ENCODE measurements at places on chromosomes 7 and 10.

DNA sequence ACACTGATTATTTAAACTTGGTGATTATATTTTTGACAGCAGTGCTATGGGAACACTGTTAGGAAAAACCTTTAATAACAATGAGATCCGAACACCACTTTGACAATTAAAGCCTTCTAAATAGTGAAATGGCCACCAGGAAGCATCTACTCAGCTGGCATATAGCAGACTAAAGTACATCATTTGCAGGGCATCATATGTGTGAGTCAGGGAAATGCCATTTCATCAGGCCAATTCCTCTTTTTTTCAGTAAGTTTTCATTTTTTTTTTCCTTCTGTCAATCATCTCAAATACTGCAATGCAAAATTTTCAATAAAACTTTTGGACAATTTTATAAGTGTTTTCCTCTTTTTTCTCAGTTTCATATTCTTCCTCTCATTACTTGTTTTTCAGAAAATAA lies 521.4 kb upstream of the SEMA3D start:
- no peak for DNase-seq

DNA sequence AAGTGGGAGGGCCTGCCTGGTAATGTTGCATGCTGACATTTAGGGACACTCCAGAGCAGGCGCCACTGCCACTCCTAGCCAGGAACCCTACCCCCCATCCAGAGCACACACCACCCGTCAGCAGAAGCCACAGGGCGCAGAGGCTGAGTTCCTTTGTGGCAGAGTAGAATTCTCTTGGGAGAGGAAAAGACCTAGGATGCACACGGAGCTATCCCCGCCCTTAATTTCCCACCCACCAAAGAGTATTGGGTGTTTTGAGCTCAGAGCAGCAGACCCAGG lies 702 bp upstream of the INSYN2A start:
- no peak for DNase-seq

- DNase-seq = no peak
Observed at GRCh38 chr7:128939075-128939860, 1.5 kb downstream of the IRF5 start.

GRCh38 chr10:74862625-74863024 lies 36.2 kb downstream of the KAT6B start:
- DNase-seq = no peak

DNA sequence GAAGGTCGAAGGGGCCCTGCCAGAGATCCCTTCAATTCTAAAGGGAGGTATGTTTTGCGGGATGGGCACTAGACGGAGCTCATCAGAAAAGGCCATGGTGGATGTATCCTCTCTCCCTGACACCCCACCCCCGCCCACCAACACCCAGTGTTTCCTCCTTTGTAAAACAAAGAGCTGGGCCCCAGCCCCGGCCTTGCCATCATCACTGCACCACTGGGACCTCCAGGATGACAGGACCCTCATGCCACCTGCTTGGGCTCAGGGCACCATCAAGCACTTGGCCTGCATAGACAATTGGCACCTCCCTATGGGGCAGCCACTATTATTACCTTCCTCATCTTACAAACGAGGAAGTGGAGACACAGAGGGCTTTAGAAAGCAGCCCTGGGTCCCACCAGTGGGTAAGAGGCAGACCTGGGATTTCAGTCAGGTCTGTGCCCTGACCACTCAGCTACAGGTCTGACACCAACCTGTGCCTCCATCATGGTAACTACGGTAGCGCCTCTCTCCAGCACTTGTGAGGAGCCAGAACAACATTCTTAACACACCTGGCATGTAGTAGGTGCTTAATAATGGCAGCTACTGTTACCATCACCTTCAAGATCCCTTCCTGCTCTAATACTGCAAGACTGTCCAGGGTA lies 2.0 kb downstream of the CALML3 start:
- no peak for DNase-seq

- no peak for DNase-seq
Observed at GRCh38 chr7:95730493-95731280, 41.7 kb upstream of the DYNC1I1 start.

DNA sequence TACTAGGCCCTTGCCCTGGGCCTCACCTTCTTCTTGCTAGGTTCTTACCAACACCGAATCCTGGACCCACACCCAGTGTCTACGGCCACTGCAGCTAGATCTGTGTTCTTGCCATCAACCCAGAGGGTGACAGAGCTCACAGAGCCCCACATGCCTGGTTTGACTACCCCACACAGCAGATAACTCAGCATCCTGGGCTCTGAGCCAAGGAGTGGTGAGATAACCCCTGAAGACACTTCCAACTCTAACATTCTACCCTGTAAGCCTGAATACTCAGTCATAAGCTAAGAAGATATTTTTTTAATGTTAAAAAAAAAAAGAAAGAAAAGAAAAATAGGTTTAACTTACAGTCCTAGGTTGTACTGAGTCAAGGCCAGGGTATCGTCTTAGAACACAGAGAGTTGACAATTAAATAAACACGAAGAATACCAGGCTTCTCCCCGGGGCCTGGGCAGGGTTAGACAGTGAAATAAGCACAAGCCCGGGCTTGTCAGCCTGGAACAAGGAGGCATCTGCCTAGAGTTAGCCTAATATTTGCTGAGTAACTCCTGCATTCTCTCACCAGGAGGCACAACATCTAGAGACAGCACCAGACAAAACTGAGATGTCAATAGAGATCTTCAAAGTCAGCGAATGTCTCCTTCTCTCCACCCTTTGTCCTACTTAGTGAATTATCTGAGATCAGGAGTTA lies 556.5 kb upstream of the LRRN3 start:
- DNase-seq = no peak

- DNase-seq = no peak
Observed at GRCh38 chr10:35327790-35328403, 8.4 kb upstream of the CCNY start.

DNA sequence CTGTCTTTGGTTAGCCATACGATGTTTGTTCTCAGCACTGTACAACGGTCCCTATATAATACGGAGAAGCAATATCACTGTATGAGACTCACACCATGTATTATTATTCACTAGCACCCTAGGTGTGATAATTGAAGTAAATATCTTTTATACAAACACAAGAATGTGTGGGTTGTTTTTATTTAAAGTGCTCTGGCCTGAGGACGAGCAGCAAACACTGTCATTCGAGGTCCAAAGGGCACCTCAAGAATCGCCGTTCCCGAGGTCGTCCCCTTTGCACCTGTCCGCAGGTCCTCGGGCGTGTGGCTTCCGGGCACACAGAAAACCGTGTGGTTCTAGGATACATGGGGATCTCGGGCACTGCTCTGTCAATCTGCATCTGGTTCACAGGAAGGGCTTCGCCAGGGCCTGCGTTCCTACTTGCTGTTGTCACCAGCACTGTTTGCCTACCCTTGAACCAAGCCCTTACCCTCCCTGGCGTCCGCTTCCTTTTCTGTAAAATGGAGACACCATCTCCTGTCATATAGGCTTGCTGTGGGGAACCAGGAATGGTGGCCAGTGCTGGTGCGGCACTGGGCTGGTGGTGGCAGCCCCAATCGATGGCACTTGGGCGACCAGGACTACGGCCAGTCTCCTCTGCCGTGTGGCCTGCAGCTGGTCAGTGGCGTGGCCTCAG lies 28.5 kb upstream of the SH2B2 start:
- DNase-seq = no peak

GRCh38 chr10:60650378-60650800 lies 127.9 kb upstream of the CDK1 start:
- no peak for DNase-seq

- DNase-seq = no peak
Observed at GRCh38 chr7:111586711-111587409, 24.6 kb upstream of the IMMP2L start.

- no peak for DNase-seq
Observed at GRCh38 chr10:112394475-112394875, 20.6 kb downstream of the ACSL5 start.

DNA sequence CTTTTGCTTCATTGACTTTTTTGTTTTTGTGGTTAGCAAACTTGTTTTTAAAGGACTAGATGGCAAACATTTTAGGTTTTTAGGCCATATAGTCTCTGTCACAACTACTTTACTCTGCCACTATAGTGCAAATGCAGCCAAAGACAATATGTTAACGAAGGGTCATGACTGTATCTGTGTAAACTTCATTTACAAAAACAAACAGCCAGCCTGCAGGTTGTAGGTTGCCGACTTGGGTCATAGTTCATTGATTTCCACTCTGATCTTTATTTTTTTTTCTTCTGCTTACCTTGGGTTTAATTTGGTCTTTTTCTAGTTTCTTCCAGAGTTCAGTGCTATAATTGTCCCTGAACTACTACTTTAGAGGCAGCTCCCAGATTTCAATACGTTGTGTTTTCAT lies 120.0 kb downstream of the ARHGAP22 start:
- DNase-seq = no peak

DNA sequence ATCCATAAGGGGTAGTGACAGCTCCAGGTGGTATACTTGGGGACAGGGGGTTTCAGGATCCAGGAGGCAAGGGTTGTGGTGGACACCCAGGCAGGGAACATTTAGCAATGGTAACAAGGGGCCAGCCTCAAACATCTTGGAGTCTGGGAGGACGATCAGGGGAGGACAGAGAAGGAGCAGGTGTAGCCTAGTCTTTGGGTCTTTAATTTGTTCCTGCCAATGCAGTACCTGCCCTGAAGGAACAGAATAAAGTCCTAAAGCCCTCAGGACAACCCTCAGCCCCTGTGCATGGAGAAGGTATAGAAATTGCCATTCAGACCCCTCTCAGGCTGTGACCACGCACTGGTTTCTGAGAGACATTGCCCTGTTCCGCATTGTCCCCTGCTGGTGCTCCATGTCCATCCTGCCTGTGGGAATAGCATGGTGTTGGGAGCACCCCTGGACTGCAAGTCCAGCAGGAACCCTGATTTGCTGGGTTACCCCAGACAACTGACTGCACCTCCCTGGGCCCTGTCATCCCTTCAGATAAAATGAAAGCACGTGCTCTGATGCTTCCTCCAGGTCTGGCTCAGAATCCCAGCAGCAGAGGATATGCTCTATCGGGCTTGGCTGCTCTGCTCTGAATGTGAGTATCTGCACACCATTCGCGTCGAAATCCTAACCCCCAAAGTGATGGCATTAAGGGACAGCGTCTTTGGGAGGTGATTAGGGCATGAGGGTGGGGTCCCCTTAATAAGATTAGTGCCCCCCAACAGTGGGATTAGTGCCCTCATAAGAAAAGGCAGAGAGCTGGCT lies 24.2 kb downstream of the DDC start:
- no peak for DNase-seq

Measured in RKO (cell line).